ENCODE measurements at places on chromosomes 3 and 15.

DNA sequence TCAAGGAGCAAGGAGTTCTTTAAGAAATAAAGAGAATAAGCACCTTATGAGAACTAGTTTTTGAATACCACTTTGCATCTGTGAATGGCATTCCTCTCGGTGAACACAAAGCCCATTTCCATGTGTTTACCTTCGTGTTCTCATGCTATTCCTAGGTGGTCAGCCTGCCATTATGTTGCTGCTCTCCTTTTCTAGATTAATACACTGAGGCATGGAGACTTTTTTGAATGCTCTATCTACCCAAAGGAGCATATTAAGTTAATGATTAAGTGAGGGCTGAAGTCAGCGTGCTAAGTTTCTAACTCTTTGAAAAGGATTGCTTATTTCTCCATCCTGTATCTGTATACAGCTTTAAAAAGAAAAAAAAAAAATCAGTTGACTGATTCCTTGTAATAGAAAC, 394.5 kb downstream of the MECOM start:
- DNase-seq = no peak

- no peak for DNase-seq
These were observed 277.6 kb downstream of the LPP start for GRCh38 chr3:188431553-188431952.

DNA sequence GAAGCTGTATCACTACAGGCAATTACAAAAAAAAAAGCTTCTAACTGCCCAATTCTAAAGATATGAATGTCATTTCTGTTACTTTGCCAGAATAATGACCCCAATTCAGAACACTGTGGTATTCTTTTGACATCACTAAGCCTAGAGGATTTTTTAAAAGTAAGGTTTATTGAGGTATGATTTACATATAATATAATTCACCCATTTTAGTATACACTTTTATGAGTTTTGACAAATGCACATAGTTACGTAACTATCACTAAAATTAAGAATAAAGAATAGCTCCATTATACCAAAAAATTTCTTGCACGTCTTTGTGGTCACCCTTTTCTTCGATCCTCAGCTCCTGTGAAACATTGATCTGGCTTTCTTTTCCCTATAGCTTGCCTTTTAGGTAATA, 74.0 kb upstream of the PLSCR5 start:
- no peak for DNase-seq

- no peak for DNase-seq
These were observed 1.4 kb downstream of the PSMD6 start for GRCh38 chr3:64021922-64022321.
